ENCODE measurements at places on chromosomes 6 and 20.
A peak's percentile ranks its signal among the peaks of the same experiment; 100 is the strongest.

- no peaks in the 10 kb centered on the region for H3K36me3 ChIP-seq
- H3K4me3 ChIP-seq = no peak overlapping the region
Observed at GRCh38 chr6:6918216-6918983, 189.4 kb upstream of the RREB1 start.

DNA sequence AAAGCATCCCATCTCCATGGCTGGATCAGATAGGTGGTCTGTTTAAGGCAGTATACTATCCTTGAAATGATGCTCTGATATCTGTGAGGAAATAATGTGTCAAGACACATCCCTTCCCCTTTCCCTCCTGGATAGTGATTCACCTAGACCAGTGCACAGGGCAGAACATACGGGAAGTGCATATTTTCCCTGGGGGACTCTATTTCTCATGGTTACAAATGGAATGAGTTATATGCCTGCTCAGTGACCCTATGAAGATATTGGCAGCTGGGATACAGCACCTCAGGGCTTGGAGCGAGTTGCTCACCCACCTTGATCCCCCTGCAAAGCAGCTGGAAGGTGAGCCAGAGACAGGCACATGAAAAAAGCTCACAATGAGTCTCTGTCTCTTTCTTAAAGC, 67.5 kb upstream of the PRL start:
- no peaks in the 10 kb centered on the region for H3K4me1 ChIP-seq
- no peaks in the 10 kb centered on the region for H3K27me3 ChIP-seq
- H3K4me3 ChIP-seq = no peak overlapping the region
- no peak overlapping the region for H3K27ac ChIP-seq
- no peak for DNase-seq

- H3K36me3 ChIP-seq = no peaks in the 10 kb centered on the region
- no peak overlapping the region for H3K4me3 ChIP-seq
- H3K27me3 ChIP-seq = no peaks in the 10 kb centered on the region
- H3K27ac ChIP-seq = no peak overlapping the region
- DNase-seq = no peak
Observed at GRCh38 chr6:113434641-113435040, 422.5 kb upstream of the MARCKS start.

- H3K27me3 ChIP-seq = no peaks in the 10 kb centered on the region
- peak overlapping the region; percentile 34 for H3K4me3 ChIP-seq
- peak overlapping the region; percentile 39 for H3K27ac ChIP-seq
- no peaks in the 10 kb centered on the region for H3K36me3 ChIP-seq
Observed at GRCh38 chr6:52574709-52575501, 2.0 kb downstream of the TRAM2 start.

DNA sequence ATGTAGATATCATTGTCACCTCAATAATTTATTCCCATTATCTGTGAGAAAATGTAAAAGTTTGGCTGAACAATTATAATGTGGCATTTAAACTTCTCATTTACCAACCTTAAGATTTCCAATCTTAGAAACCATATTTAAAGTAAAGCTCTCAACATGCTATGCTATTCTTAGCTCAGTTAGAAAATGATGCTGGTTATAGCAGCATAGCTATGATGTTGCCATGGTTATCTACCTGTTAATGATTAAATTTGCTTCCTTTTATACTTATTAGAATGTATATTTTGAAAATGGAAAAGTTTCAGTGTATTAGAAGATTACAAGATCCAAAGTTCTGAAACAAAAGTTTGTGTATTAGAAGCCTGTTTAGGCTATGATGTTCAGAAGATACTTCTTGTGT, 110.1 kb downstream of the GPR63 start:
- DNase-seq = no peak
- H3K4me1 ChIP-seq = no peaks in the 10 kb centered on the region

DNA sequence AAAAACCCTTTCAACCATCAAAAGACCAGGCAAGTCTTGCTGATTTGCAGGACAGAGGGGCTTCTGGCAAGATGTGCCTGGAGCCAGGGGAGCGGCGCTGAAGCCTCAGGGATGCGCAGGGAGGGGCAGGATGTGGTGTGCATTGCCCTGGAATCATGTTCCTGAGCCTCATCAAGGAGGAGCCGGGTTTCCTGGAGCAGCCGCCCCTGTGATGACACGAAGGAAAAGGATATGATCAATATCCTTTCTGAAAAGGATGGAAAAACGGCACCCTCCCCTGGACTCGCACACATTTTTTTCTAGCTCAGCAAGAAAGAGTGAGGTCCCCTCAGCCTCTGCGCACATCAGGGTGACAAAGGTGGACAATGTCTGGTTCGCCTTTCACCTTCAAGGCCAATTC, 173.1 kb upstream of the SSTR4 start:
- no peak overlapping the region for H3K4me3 ChIP-seq
- no peaks in the 10 kb centered on the region for H3K4me1 ChIP-seq
- no peaks in the 10 kb centered on the region for H3K27me3 ChIP-seq
- no peaks in the 10 kb centered on the region for H3K36me3 ChIP-seq
- DNase-seq = no peak

DNA sequence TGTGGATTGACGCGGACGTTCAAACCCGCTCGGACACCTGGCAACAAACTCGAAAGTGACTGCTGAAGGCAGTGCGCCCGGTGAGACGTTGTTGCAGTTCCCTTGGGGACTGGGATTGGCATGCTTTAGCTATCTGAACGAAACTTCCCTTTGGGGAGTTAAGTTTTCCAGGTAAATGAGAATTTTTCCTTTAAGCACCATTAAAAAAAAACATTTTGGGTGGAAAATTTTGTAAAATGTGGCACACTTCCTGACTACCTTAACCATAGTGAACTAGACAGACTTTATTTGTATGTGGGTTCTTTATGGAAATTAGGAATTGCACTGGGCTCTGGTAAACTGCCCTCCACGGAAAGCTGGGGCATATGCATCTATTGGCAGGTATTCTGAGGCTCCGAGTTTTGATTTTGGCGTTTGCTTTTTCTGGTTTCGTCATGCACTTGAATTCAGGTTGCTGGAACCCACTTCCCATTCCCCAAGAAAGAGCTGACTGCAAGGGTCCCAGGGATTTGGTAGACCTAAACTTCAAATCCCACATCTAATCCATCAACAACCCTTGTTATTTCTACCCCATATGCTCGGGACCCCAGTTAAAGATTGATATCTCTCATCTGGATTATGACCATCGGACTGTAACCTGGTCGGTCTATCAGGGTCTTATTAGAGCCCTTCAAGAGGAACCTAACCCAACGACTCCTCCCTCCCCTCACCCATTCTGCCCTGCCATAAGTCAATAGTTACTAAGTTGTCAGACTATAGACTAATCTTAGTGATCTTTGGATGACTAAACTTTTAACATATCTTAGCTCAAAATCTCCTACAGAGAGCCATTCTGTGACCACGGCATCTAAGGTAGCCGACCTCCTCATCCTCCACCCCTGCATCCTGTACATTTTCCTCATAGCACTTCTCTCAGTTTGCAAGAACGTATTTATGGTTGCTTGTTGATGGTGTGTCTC, 800 bp upstream of the DYNLT1 start:
- H3K27me3 ChIP-seq = no peaks in the 10 kb centered on the region
- H3K4me1 ChIP-seq = peaks cover 51% of the 10 kb centered on the region
- H3K4me3 ChIP-seq = peak overlapping the region; percentile 82
- peak overlapping the region; percentile 93 for H3K27ac ChIP-seq
- H3K36me3 ChIP-seq = peaks cover 12% of the 10 kb centered on the region

DNA sequence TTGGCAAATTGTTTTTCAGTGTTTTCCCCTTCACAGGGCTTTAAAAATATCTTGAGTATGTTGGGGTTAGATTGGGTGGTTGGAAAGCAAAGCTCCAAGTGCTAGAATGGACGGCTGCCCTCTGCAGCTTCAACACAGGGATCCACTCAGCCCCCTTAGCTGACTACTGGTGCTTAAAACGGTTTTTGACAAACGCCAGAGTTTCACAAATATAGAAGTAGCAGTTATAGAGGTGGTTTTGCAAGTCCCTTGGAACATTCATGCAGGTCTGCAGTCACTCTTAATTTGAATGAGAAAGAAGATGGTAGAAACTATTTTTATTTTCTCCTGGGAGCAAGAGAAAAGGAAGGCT, 175.9 kb downstream of the ARID1B start:
- no peak overlapping the region for H3K27ac ChIP-seq
- peaks cover 29% of the 10 kb centered on the region for H3K4me1 ChIP-seq
- H3K36me3 ChIP-seq = no peaks in the 10 kb centered on the region
- no peaks in the 10 kb centered on the region for H3K27me3 ChIP-seq
- DNase-seq = no peak

- no peaks in the 10 kb centered on the region for H3K4me1 ChIP-seq
- H3K27me3 ChIP-seq = no peaks in the 10 kb centered on the region
- no peak overlapping the region for H3K4me3 ChIP-seq
- no peak for DNase-seq
- H3K36me3 ChIP-seq = peaks cover 12% of the 10 kb centered on the region
Observed at GRCh38 chr20:50831622-50832021, 36.8 kb downstream of the BCAS4 start.

DNA sequence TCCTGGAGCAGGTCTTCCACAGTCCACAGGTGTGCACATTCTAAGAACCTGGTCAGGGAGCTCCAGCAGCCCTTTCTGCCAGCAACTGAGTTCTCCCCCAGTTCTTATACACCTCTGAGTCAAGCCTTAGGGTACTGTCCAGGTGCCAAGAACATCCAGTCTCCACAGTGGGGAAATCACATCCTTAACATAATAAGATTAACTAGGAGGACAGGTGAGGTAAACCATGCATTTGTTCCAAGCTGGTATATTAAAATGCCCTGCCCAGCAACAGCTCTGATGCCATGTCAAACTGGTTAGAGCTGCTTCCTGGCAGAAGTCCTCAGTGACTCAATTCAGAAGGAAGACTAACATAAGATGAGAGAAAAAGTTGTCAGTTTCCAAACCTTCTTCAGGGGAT, 303.9 kb upstream of the SGK1 start:
- H3K4me3 ChIP-seq = no peak overlapping the region
- no peaks in the 10 kb centered on the region for H3K36me3 ChIP-seq
- no peak overlapping the region for H3K27ac ChIP-seq
- no peaks in the 10 kb centered on the region for H3K4me1 ChIP-seq
- H3K27me3 ChIP-seq = no peaks in the 10 kb centered on the region

DNA sequence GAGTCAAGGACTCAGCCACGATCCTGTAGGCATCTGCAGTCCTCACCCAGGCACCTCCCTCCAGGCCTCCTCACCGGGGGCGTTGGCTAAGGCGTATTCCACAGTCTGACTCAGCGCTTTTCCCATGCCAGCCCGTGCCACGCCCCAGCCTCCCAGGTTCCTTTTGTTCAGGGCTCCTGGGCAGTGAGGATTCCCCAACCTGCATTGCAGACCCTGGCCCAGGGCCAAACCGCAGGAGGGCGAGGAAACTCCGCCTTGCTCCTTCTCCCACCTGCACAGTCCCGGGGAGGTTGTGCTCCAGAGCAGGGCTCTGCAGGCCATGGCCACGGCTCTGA, 202.8 kb upstream of the CST7 start:
- no peak overlapping the region for H3K4me3 ChIP-seq
- H3K4me1 ChIP-seq = no peaks in the 10 kb centered on the region
- no peak for DNase-seq
- peaks cover 3% of the 10 kb centered on the region for H3K27me3 ChIP-seq

- H3K4me3 ChIP-seq = peak overlapping the region; percentile 93
- peaks cover 4% of the 10 kb centered on the region for H3K36me3 ChIP-seq
- no peak for DNase-seq
- H3K4me1 ChIP-seq = peaks cover 4% of the 10 kb centered on the region
- H3K27me3 ChIP-seq = no peaks in the 10 kb centered on the region
Observed at GRCh38 chr6:109006818-109007217, 87.8 kb downstream of the SESN1 start.

DNA sequence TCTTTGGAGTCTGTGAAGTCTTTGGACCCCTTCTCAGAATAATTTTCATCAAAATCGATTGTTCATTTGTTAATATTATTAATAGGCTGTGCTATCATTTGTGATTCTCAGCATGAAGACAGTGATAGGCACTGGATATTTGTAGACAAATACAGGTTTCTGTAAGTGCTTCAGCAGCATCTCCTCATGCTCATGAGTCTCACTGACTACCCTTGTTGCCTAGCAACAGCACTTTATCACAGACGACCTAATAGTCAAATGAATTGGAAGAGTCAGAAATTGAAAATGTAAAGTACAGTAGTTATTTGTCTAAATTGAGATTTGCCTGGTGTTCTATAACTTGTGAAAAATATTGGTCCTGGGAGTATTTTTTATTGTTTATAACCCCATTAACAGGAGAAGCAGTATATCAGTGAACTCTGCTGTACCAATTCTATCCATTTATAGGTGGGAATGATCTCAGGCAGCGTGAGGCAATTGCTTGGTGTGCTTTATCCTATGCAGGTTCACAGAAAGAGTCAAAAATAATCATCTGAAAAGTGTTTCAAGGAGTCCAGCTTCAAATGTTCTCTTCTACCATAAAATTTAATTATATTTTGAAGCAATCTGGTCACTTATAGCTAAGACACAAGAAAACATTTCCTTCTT, 684.6 kb downstream of the RFPL4B start:
- H3K4me3 ChIP-seq = no peak overlapping the region
- no peaks in the 10 kb centered on the region for H3K36me3 ChIP-seq
- no peak overlapping the region for H3K27ac ChIP-seq
- no peak for DNase-seq

- H3K4me3 ChIP-seq = no peak overlapping the region
- no peaks in the 10 kb centered on the region for H3K27me3 ChIP-seq
- H3K27ac ChIP-seq = no peak overlapping the region
Observed at GRCh38 chr6:165448210-165448609, 138.8 kb upstream of the C6orf118 start.

GRCh38 chr6:166645896-166646295, 18.8 kb upstream of the RPS6KA2 start:
- H3K27ac ChIP-seq = no peak overlapping the region
- no peak overlapping the region for H3K4me3 ChIP-seq
- H3K4me1 ChIP-seq = no peaks in the 10 kb centered on the region
- H3K27me3 ChIP-seq = no peaks in the 10 kb centered on the region

DNA sequence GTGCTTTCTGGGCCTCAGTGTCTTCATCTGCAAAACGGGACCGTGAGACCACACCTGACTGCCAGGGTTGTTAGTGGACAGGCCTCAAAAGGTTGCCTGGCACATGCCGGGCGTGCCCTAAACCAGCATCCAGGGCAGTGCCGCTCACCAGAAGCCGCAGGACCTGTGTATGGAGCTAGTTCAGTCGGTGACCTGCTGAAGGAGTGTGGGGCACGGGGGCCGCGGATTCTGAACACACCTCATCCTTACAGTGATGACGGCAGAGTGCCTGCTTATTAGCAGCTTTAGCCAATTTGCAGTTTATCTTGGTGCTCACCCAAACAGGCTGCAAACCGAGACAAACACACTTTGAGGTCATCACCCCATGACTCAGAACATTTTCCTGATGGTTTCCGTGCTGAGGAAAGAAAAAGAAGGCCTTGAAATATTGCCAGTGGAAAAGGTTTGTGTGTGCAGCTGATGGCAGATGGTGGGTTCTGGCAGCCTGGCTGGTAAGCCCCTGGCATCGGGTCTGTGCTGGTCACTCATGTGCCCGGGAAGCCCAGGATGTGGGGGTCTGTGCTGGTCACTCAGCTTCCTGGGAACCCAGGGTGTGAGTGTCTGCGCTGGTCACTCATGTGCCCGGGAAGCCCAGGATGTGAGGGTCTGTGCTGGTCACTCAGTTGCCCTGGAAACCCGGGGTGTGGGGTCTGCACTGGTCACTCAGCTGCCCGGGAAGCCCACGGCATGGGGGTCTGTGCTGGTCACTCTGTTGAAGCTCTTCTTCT, 153.8 kb downstream of the ERMARD start:
- no peak for DNase-seq
- no peak overlapping the region for H3K4me3 ChIP-seq
- H3K4me1 ChIP-seq = no peaks in the 10 kb centered on the region
- H3K27ac ChIP-seq = no peak overlapping the region
